GM12891 (cell line): ENCODE measurements at places on chromosomes 6 and 20.

DNA sequence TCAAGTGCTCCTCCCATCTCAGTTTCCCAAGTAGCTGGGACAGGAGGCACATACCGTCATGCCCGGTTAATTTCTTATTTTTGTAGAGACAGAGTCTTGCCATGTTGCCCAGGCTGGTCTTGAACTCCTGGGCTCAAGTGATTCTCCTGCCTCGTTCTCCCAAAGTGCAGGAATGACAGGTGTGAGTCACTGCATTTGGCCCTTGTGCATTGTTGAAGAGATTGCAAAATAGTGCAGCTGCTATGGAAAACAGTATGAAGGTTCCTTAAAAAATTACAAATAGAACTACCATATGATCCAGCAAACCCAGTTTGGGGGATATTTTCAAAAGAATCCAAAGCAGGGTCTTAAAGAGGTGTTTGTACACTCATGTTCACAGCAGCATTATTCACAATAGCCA is 69.1 kb downstream of the GJA10 start:
- no peak for DNase-seq

DNA sequence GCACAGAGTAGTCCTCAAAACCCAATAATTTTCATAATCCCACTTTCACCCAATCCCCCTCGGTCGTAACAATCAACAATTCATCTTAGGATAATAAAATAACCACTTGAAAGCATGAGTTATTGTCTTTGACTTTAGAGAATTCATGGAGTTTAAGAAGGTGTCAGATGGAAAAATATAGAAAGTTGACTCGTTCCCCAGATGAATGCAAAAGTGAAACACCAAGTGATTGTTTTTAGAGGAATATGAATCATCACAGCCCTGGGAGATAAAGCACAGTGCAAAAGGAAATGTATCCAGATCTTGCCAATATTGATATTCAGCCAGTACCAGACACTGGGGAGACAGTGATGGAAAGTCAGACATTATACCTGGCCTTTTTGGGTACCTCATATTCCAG is 860.5 kb downstream of the DHX35 start:
- no peak for DNase-seq

DNA sequence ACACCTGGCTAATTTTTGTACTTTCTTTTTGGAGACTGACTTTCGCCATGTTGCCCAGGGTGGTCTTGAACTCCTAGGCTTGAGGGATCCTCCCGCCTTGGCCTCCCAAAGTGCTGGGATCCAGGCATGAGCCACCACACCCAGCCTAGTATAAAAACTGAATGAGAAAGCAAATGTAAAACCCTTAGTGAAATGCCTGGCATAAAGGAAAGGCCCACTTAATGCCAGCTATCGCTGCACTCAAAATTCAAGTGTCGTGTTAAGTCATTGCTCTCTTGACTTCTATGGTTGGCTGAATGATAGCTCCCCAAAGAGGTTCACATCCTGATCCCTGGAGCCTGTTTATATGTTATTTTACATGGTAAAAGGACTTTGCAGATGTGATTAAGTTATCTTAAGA is 54.4 kb upstream of the PNRC1 start:
- no peak for DNase-seq

DNA sequence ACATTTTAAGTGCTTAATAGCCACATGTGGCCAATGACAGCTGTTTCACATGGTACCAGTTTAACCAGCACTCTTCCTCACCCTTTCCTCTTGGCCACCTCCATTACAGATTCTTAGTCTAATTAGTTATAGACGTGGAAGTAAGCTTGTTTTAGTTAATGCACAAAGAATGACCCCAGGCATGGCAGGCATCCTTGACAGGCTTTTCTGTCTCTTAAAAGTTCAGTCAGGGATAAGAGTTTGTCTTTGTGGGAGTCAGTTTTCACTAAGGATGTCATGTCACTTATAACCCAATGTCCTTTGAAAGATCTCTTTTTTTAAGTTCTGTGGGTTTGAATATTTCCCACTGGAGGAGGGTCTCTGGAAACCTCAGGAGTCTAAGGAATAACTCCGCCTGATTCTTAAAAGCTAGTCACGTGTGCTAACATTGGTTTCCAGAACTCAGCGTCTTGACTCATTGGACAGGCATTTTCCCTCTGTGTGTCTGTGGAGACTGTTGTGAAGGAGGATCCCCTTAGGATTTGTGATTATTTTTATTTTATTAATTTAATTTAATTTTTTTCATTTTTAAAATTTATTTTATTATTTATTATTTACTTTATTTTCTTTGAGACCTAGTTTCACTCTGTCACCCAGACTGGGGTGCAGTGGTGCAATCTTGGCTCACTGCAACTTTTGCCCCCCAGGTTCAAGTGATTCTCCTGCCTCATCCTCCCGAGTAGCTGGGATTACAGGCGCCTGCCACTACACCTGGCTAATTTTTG is 171.4 kb downstream of the ZFAND3 start:
- no peak for DNase-seq

GRCh38 chr6:21887231-21888185 is 294.0 kb downstream of the SOX4 start:
- no peak for DNase-seq

DNA sequence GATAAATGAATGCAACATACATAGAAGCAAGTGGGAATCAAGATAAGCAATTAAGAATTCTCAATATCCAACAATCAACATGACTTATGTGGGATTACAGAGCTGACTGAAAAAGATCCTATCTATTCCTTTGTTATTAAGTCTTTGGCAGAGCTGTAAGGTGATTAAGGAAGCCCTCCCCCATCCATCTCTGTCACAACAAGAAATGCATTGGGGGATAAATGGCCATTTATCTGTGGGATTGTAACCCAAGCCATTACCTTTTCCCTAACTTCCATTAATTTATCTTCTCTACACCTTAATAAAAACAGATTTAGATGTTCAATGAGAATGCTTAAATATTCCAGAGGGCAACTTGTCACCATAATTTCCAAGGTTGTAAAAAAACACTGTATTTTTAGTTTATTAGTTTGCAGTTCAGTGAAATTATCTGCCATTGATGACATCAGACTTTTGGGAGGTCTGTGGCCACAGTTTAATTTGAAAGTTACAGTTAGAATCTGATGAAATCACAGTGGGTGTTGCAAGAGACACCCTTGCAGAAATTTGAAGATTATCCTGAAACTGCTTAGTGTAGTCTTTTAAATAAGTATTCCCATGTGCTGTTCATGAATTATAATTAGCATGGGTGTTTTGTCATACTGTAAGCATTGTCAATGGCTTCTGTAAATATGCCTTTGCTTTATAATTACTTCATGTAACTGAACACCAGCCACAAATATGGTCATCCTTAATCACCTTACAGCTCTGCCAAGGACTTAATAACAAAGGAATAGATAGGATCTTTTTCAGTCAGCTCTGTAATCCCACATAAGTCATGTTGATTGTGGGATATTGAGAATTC is 49.4 kb upstream of the FYN start:
- no peak for DNase-seq
